ENCODE measurements at places on chromosomes 5 and 9. TPM values are rescaled to one million over a fixed set of nuclear protein-coding genes. Genes with fewer than 3 reads are reported as not detected.

DNA sequence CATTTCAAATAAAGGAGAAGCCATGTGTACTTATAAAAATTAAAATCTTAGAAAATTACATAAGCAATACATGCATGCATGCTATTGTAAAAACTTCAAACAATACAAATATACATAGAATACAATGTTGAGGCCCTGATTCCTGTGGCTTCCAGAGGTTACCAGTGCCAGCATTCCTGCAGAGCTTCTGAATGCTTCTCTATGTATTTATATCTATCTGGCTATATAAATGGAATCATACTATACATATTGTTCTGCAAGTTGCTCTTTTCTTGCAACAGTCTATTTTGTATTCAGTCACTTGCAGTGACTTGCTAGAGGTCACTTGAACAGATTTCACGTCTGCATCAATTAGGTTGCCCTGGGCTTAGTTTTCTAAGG, 3.2 kb upstream of the IL12B start:
- no peak overlapping the region for H3K27ac ChIP-seq
- peaks cover 25% of the 10 kb centered on the region for H3K27me3 ChIP-seq

DNA sequence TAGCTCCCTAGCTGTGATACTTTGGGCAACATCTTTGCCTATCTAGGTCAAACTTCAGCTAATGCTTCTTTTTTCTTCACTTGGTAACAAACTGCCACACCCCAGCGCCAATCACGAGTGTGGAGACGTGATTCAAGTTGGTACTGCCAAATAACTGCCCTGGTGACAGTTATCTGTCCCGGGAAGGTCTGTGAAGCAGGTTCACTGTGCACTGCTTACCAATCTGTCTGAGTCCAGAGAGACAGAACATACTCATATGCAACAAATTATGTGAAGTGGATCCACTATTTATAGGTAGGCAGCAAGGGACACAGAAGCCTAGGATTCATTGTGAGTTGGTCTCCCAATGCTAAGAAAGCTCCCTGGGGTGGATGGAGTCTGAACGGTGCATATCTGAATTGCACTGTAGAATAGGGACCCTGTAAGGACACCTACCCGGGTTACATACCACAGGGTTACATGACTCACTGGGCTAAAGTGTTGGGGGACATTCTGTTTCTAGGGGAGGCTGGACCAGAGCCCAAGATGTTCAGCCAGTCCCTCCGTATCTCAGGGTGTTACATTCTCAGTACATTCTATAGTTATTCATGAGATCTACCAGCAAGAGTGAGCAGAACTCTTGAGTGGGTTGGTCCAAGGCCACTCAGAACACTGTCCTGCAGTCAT, 95.4 kb upstream of the STC2 start:
- H3K4me1 ChIP-seq: no peaks in the 10 kb centered on the region
- no peak overlapping the region for H3K4me3 ChIP-seq
- no peak for DNase-seq
- H3K27ac ChIP-seq: no peak overlapping the region
- no peaks in the 10 kb centered on the region for H3K36me3 ChIP-seq

Gene PJA2
- 84.3 TPM for total RNA-seq

DNA sequence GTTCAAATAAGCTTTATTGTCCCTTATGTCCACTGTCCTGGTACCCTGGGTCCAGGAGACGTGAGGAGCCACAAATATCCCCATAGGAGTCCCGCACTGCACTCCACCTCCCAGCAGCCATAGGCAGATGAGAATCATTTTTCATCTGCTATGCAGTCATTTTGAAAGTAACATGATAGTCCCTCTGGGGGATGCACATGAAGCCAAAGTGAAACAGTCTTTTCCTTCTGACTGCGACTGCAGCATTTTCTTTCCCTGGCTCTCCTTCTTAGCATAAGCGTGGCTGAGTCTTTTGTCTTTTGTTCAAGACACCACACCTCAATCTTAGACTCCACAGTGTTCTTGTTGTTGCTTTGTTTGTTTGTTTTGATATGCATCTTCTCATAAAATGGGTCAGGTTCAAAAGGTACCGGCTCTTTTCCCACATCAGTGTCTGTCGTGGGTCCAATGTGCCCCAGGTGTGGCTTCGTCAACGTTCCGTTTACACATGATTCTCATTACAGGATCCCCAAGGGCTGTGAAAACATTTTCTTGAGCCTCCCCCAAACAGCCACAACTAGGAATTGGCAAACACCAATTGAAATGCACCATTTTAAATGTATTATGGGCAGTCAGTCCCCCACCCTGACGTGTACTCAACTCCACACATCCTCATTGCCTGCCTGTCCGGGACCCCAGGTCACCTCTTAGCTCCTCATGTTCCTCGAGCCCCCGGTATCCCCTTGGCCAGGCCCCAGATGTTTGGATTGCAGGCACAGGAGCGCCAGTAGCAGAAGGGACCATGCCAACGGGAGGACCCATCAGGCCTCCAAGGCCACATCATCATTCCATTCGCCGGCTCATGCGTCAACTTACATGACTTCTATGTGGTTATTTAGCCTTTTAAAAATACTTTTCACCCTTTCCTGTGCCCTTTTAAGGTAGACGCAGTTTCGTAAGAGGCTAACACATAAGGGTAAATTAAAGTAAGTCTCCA, 237.8 kb upstream of the DAPK1 start:
- no peaks in the 10 kb centered on the region for H3K4me1 ChIP-seq
- no peaks in the 10 kb centered on the region for H3K27me3 ChIP-seq

DNA sequence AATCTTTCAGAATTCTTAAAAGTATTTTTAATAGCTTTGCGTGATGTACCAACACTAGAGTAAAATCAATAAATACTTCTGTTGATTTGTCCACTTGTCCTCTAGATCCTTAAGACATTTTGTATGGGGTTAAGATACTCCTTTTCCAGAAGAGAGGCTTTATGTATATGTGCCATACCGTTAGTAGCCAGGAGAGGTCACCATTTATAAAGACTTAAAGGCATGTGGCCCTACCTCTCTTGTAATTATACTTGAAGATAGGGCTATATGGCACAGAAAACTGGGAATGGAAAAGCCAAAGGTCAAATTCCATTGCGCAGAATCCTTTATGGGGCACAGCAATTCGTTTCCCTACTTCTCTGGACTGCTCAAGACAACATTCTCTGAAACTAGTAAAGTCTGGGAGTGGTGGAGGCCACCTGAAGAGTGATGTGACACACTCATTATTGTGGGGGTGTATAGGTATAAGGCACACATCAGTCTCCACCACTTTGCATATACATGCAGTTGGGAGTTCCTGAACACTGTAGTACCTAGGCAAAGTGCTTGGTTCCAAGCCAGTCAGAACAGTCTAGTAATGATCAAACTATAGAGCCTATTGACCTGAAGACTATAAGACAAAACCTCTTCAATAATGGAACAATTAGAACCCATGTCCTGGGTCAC, 140.1 kb upstream of the FBXL17 start:
- H3K36me3 ChIP-seq: no peaks in the 10 kb centered on the region
- no peak overlapping the region for H3K4me3 ChIP-seq
- peak; percentile 74 for DNase-seq
- no peaks in the 10 kb centered on the region for H3K27me3 ChIP-seq
- H3K4me1 ChIP-seq: no peaks in the 10 kb centered on the region

GRCh38 chr5:94872526-94872925, 254.1 kb downstream of the SLF1 start:
- H3K27me3 ChIP-seq: no peaks in the 10 kb centered on the region
- H3K36me3 ChIP-seq: no peaks in the 10 kb centered on the region
- peaks cover 22% of the 10 kb centered on the region for H3K4me1 ChIP-seq
- no peak overlapping the region for H3K4me3 ChIP-seq

Gene FAM221B
- total RNA-seq: not detected

Gene FOXD4L5
- 0.19 TPM for total RNA-seq

- no peak overlapping the region for H3K27ac ChIP-seq
- H3K36me3 ChIP-seq: no peaks in the 10 kb centered on the region
- no peak for DNase-seq
- no peak overlapping the region for H3K4me3 ChIP-seq
Measured at GRCh38 chr5:134439210-134439654, 27.6 kb upstream of the CDKN2AIPNL start.

GRCh38 chr9:136687721-136688223, 515 bp upstream of the AGPAT2 start:
- H3K27ac ChIP-seq: no peak overlapping the region
- H3K4me1 ChIP-seq: peaks cover 30% of the 10 kb centered on the region
- H3K36me3 ChIP-seq: no peaks in the 10 kb centered on the region
- H3K4me3 ChIP-seq: peak overlapping the region; percentile 57
- H3K27me3 ChIP-seq: peaks cover 52% of the 10 kb centered on the region

Gene SAPCD2
- 5.7 TPM for total RNA-seq

DNA sequence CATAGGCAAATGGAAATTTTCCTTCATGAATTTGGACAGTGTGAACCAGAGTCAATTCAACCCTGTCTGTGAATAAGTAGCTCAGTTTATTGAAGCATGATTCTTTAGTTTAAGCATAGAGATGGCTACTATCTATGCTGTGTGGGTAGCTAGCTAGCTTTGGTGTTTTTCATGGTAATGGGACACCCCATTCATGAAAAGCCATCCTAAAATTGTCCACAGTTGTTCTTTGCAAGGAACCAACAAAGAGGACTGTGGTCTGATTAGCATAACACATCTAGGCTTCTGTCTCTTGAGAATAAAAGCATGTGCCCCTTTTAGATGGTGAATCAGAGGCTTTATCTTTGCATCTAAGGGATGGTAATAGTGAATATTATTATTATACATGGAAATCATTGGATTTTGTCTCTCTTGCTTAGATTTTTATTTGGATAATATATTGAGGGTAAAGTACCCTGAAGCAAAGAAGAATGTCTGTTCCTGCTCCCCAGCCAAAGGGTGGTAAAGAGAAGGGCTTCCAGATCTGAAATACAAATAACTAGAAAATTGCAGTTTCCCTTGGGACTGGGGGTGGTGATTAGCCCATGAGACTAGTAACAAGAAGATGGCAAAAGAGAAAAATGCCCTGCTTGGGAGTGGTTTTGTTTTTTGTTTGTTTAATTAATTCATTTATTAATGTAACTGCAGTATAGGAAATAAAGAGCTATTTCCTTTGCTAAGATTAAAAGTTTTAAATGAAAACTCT, 624.2 kb upstream of the ZNF608 start:
- H3K36me3 ChIP-seq: no peaks in the 10 kb centered on the region
- H3K4me1 ChIP-seq: peaks cover 53% of the 10 kb centered on the region
- no peaks in the 10 kb centered on the region for H3K27me3 ChIP-seq
- no peak overlapping the region for H3K4me3 ChIP-seq
- H3K27ac ChIP-seq: peak overlapping the region; percentile 19

GRCh38 chr5:1054018-1054798, 45.6 kb downstream of the NKD2 start:
- no peak for DNase-seq
- no peaks in the 10 kb centered on the region for H3K27me3 ChIP-seq
- no peaks in the 10 kb centered on the region for H3K4me1 ChIP-seq

Gene APBA1
- total RNA-seq: 3.4 TPM

DNA sequence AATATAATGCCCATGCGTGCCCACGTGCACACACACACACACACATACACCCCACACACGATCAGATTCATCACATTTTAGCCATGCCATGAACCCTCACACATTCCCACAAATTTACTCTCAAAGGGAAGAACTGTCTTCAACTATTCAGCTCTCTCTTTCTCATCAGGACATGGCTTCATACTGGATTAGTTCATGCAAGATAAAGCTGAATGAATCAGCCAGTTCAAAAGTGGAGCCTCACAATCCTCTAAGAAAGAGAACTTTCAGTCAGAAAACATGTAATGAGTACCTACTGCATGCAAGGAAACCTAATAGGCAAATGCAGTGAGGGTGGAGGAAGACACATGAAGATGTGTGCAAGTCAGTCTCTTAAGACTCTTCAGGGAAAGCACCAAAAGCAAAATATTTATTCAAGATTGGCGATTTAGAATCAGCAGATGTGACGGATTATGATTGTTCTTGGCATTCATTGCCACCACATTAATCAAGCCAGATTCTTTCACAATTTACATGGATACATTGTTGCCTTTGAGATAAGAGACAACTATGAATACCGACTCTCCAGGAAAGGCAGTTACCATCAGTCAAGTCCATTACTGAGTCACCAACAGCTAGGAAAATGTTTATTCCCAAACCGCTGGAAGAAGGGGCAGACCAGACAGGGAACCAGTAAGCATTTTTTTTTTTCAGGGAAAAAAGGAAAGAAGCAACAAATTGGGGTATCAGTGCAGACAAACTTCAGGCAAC, 30.3 kb upstream of the PUM3 start:
- no peak for DNase-seq
- no peak overlapping the region for H3K4me3 ChIP-seq
- no peaks in the 10 kb centered on the region for H3K4me1 ChIP-seq

GRCh38 chr5:17127743-17128231, 89.6 kb upstream of the BASP1 start:
- H3K36me3 ChIP-seq: no peaks in the 10 kb centered on the region
- H3K27me3 ChIP-seq: no peaks in the 10 kb centered on the region
- no peak overlapping the region for H3K4me3 ChIP-seq
- DNase-seq: no peak

DNA sequence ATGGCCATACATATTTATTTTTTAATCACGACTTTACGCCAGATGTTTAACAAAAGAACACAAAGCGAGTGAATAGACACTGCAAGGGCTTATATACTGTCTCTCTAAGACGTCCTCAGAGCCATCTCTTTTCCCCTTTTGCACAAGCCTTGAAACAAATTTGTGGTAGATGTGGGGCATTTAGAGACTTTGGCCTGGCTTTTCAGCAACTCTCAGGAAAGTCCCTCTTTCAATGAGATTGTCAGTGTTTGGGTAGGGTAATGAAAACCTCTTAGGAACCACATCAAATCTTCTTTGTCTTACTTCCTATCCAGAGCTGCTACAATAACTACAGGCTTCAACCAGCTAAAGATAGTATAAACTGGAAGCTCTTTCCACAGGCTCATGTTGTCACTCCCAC, 380.0 kb downstream of the ANXA1 start:
- H3K27me3 ChIP-seq: no peaks in the 10 kb centered on the region
- H3K4me1 ChIP-seq: peaks cover 22% of the 10 kb centered on the region
- no peak for DNase-seq
- peak overlapping the region; percentile 45 for H3K27ac ChIP-seq
- no peaks in the 10 kb centered on the region for H3K36me3 ChIP-seq
- no peak overlapping the region for H3K4me3 ChIP-seq

DNA sequence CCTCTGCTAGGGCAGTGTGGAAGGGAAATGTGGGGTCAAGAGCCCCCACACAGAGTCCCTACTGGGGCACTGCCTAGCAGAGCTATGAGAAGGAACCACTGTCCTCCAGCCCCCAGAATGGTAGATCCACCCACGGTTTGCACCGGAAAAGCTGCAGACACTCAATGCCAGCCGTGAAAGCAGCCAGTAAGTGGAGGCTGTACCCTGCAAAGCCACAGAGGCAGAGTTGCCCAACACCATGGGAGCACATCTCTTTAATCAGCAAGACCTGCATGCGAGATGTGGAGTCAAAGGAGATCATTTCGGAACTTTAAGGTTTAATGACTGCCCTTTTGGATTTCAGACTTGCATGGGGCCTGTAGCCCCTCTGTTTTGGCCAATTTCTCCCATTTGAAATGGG, 52.2 kb downstream of the GKAP1 start:
- H3K27me3 ChIP-seq: no peaks in the 10 kb centered on the region
- no peaks in the 10 kb centered on the region for H3K36me3 ChIP-seq
- no peak overlapping the region for H3K4me3 ChIP-seq
- H3K4me1 ChIP-seq: no peaks in the 10 kb centered on the region
- no peak for DNase-seq

Gene CCDC183
- total RNA-seq: 0.84 TPM

GRCh38 chr5:36152324-36153297, 700 bp downstream of the SKP2 start:
- no peaks in the 10 kb centered on the region for H3K27me3 ChIP-seq
- peak; percentile 34 for DNase-seq

Gene PLEKHG4B
- total RNA-seq: 28.8 TPM

GRCh38 chr5:149990518-149991376, 9.7 kb downstream of the TIGD6 start:
- H3K4me1 ChIP-seq: no peaks in the 10 kb centered on the region
- no peaks in the 10 kb centered on the region for H3K36me3 ChIP-seq
- H3K4me3 ChIP-seq: no peak overlapping the region
- peak; percentile 86 for DNase-seq
- H3K27me3 ChIP-seq: no peaks in the 10 kb centered on the region

Measured in neural progenitor cell (in vitro differentiated cells).